NCI-H187 treated with DMSO at 0.1 percent for 48 hours (cell line): ENCODE measurements at places on chromosomes 3 and 15.

DNA sequence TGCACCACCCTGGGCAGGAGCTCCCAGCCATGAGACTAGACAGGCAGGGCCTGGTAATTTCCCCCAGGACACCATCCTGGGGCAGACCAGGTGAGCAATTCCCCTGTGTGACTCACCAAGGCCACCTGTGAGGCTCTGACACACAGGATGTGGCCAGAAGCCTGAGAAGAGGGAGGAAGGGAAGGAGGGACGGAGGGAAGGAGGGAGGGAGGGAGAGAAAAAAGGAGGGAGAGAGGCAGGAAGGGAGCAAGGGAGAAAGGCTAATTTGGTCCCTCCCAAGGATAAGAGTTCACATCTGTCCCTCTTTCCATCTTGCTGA is 25.9 kb downstream of the WNT7A start:
- DNase-seq: no peak

DNA sequence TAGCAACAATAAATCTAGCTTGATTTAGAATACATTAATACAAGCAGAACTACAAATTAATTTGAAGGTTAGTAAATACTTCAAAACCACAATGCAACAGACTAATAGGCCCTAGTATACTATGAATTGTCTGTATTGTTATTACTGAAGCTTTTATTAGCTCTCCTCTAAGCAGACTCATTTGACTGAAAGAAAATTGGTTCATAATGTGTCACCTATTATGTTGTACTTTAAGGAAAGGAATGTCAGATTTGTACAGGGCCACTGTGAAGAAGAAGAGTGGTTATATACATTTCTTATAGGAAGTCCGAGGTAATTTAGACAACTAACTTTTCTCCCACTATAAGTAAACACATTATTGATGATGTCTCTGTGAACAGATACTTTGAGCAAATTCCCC is 954.5 kb downstream of the ZPLD1 start:
- no peak for DNase-seq

DNA sequence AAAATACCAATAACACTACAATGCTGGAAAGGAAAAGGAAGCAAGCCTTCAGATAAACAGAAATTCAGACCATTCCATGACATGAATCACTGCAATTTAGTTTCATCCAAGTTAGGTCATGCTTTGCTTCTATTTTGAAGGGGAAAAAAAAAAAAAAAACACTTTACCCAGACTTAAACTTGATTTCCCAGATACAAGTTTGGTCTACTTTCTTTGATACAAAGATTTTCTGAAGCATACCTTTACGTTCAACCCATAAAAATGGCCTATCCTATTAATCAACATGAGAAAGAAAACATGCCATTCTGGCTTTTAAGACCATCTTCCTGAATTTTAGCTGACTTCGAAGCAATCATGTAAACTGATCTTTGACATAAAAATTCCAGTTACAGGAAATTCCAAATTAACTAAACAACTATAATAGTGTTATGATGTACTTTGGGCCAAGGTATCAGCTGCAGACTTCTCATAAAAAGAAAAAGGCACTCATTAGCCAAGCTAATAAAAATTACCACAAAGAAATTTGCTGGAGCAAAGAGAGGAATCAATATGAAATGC is 12.6 kb downstream of the OSBPL10 start:
- DNase-seq: no peak

- no peak for DNase-seq
Measured at GRCh38 chr15:90667073-90667754, 49.9 kb upstream of the BLM start.

GRCh38 chr3:138578961-138579574 is 15.0 kb downstream of the CEP70 start:
- no peak for DNase-seq

DNA sequence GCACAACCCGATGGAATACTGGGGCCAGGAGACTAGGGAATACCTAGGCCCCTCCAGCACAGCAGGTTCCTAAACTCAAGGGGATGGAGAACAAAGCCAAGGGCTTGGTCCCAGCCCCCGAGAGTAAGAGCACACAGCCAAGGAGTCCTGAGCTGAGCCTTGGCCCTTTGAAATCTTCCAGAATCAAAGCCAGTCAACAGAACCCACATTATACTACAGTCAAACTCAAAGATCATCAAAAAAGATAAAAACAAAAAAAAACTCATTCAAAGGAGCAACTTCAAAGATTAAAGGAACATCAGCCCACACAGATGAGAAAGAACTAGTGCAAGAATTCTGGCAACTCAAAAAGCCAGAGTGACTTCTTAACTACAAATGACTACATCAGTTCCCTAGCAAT is 217.0 kb downstream of the ISL2 start:
- DNase-seq: no peak

- no peak for DNase-seq
Measured at GRCh38 chr15:47194718-47195117, 522.6 kb upstream of the SEMA6D start.

GRCh38 chr3:9422712-9423424 is 25.5 kb downstream of the SETD5 start:
- peak; percentile 32 for DNase-seq

DNA sequence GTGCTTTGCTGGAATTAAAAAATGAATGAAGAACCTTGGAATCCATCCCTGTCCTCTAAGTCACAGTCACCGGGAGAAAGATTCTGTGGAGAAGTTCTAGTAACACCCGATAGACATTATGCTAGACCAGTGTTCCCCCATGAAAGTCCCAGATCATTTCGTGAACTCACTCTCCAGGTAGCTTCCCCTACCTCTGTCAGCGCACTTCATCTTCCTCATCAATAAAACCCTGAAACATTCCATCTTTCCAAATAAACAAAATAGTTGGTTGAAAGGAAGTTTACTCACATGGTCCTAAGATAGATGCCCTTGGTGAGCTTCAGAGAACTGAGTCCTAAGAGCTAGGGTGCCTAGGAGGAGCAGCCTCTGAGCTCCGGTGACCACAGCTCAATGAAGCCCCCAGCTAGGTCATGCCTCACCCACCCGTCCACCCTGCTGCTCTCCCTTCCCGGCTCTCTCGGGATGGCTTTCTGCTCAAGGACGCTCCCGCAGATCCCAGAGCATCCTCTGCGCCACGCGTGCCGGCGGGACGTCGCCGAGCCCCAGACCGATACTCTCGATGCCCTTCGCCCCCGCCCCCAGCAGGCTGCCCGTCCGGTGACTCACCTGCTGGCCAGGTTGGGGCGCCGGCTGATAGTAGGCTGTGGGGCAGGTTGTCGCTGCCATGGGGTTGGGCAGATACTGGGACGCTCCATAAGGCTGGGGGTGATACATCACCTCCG is 776 bp downstream of the VGLL3 start:
- DNase-seq: no peak

DNA sequence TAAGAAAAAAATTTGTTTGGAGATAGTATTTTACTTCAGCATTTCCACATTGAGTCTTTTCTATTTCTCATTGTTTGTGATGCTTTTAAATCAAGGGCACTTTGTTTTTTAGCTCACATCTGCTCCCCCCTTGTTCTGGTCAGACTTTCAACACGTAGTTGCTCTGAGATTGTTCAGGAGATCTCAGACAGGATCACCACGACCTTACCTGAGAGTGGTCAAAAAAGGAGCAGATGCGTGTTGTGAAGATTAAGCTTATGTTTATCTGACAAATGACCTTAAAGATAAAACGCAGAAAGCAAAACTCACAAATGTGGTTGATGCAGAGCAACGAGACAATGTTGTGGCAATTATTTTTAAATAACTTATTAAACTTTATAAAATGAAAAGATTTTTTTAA is 298.3 kb downstream of the ROBO2 start:
- no peak for DNase-seq

GRCh38 chr15:67142767-67143100 is 77.3 kb downstream of the SMAD3 start:
- DNase-seq: no peak

GRCh38 chr3:129491794-129492193 is 36.6 kb upstream of the RHO start:
- DNase-seq: no peak

DNA sequence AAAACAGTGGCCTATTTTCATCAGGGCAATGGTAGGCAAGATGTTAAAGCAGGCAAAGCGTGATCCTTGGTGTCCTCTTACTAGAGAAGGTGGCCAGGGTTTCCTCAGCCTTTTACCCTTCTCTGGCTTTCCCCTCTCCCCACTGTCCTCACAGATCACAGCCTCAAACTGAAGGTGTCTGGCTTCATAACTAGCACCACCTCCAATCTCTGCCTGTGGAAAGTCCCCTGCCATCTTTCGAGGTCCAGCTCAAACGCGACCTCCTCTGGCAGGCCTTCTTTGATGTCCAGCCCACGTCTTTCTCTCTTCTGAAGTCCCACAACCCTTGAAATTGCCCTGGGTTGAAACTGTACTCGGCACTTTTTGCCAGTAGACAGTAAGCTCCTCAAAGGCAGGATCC is 35.9 kb downstream of the CYP19A1 start:
- DNase-seq: no peak

- DNase-seq: no peak
Measured at GRCh38 chr15:99058421-99058870, 46.4 kb upstream of the SYNM start.

GRCh38 chr3:197507081-197507480 is 48.7 kb downstream of the BDH1 start:
- DNase-seq: no peak

DNA sequence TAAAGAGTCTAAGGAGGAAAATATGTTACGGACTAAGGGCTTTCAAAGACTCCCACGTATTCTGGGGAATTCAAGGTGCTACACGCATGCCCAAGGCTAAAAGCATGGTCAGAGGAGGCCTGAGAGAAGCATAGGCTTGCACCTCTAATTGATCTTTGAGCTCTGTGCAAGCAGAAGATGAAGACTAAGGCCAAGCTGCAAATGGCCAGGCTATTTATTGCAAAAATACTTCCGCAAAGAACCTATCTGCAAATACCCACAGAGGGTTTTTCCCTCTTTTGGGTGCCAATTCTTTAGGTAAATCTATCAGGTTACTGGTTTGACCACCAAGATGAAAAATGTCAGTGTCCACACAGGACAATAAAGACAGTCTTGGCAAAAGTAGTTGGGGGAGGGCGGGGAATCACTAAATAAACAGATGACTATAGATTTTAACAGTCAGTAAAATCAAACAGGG is 119.5 kb downstream of the STAG1 start:
- DNase-seq: no peak

GRCh38 chr3:13671482-13672233 is 122.7 kb downstream of the FBLN2 start:
- DNase-seq: no peak

DNA sequence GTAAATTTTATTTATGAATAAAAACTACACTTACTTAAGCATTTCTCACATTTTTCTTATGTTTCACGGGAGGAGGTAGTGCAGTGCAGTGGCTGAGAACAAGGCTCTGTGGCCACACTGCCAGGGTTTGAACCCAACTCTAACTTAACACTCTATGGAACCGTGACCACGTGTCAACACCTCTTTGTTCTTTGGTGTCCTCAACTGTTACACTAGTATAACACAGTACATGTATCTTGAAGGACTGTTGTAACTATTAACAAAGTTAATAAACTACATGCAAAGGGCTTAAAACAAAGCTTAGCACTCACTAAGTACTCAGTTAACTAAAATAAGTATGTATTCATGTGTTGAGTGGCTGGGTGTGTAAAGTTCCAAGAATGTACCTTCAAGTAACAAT is 19.5 kb downstream of the CD47 start:
- DNase-seq: no peak

- DNase-seq: no peak
Measured at GRCh38 chr15:98506711-98507110, 141.6 kb upstream of the IGF1R start.

DNA sequence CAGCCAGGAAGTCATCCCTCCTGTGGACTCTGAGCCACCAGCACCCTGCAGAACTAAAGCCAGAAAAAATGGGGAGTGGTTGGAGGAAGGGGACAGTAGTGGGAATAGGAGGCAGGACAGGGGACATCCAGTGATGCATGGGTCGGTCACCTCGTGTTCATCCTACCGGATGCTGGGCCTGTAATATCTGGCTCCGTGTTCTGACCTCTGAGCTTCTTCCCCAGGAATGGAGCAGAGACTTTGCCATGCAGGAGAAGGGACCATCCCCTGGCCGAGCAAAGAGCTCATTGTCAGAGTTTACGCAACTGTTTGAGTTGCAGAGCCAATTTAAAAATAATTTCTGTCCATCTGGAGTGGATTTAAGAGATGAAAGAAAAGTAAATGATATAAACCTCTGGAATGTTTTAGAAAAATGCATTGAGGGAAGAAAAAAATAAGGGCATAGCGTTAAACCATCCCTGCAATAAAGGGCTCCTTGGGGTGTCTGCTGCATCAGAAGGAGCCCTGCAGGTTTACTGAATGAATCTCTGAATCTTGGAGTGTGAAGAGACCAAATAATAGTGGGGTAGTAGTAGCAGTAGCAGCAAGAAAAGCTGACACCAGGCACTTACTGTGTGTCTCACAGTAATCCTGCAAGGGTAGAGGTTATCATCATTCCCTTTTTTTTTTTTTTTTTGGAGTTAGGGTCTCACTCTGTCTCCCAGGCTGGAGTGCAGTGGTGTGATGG is 70.9 kb downstream of the AAGAB start:
- no peak for DNase-seq

DNA sequence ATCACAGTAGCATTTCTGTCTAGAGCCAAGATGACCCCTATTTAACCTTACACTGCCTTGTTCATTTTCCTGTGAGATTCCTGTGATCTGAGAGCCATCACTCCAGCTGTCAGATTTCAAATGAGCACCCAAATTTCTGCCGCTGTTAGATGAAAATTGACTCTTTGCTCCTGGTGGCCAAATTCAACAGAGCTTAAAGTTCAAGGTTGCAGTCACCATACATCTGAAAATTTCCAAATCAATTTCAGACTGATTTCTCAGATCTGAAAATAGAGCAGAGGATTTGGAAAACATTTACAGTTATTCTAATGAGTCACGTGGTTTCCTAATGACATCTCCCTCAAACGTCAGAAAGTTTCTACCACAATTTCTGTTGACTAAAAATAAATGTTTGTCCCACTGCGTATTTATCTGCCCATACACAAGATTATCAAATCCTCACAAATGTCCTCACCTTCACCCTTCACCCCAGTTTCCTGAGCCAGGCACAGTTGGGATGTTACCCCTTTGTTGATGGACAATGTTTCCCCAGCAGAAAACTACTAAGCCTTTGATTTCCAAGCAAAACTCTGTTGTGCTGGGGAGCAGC is 16.4 kb downstream of the HDC start:
- no peak for DNase-seq

- DNase-seq: no peak
Measured at GRCh38 chr3:13243586-13243985, 170.4 kb upstream of the IQSEC1 start.

GRCh38 chr15:71238926-71239325 is 123.7 kb downstream of the THSD4 start:
- no peak for DNase-seq

GRCh38 chr3:123412076-123412475 is 36.8 kb downstream of the ADCY5 start:
- DNase-seq: no peak
